ENCODE measurements at places on chromosomes 6 and 20.

GRCh38 chr6:170439366-170440361 lies 113.4 kb downstream of the PSMB1 start:
- no peak for DNase-seq

GRCh38 chr6:28239636-28240035 lies 12.4 kb downstream of the ZKSCAN4 start:
- no peak for DNase-seq

GRCh38 chr6:125797886-125798444 lies 7.2 kb downstream of the NCOA7 start:
- DNase-seq, result no peak

- peak; percentile 16 for DNase-seq
Measured at GRCh38 chr20:50987493-50988210, 29.0 kb downstream of the MOCS3 start.

DNA sequence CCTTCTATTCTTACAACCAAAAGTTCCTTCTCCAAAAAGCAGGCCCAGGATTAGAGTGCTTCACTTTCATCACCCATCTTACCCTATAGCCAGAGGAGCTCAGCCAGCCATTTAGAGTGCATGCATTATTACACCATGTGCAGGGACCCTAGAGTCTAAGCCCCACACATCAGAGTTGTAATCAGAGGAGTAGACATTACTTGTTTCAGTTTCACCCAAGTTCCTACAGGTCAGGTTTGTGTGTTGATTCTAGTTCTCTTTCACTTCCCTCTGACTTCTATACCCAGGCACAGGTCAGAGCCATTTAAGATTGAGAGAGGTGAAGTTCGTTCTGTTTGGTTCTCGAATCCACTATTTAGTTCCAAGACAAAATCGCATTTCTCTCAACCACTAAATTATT lies 16.3 kb upstream of the ARFGEF3 start:
- DNase-seq, result no peak

DNA sequence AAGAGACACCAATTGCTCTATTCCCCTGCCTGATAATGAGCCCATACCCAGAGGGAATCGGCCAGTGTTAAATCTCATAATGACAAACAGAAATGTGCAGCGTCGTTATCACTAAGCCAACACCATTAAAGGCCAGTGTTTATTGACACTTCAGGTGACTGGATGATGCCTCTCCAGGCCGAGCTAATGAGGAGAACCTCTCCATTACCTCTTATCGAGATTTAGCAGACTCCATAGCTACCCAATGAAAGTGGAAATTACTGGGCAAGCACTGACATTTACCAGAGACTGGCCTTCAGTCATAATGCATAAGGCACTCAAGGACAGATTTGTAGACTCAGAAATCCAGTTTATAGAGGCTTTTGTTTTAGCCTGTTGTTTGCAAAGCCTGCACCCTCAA lies 669.5 kb downstream of the MAFB start:
- DNase-seq, result no peak

GRCh38 chr20:57291003-57291402 lies 24.6 kb upstream of the BMP7 start:
- no peak for DNase-seq

DNA sequence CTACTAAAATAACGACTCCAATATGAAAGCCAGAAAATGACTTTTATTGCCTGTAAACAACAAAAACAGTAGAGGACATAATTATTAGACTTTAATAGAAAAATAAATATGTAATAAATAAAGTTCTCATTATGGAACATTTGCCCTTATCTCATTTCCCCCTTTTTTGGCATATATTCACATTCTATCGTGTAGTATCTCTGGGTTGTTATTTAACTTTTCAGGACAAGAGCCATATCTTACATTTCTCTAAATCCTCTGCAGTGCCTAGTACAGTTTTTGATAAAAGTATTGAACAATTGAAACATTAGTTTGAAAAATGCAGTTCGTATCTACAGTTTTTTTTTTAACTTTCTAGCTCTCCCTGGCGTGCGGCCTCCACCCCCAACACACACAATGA lies 442.0 kb upstream of the SOX4 start:
- no peak for DNase-seq
